ENCODE measurements at places on chromosomes 12 and 14.

- DNase-seq: no peak
Observed at GRCh38 chr14:103801459-103801858, 45.9 kb downstream of the PPP1R13B start.

DNA sequence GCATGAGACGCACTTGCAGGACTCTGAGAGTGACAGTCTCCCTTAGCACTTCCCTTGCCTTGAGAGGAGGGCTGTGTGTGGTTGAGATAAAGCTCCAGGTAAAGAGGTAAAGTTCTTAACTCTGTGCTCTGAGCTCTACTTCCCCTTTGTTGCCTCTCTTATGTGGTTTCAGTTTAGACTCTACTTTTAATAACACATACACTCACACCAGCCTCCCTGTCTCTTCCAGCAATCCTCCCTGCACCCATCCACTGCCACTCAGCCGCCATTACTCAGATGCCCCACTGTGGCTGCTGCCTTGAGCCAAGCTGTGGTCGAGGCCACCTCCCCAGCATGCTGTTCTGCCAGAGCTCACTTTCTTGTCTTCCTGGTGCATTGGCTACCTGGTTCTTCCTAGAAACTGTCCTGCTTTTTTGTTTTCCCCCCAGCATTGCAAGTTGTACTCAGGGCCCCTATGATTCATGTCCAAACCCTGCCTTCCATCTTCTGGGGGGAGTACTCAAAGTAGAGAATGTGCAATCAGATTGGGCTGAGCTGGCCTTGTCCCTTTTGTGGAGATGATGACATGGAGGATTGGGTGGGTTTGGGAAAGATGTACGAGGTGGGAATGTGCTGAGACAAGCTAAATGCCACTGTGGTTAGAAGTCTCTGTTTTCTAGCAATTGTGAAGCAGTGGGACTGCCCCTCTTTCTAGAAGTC lies 115.5 kb upstream of the PARP11 start:
- no peak for DNase-seq

GRCh38 chr14:61549425-61549824 lies 145.9 kb upstream of the HIF1A start:
- DNase-seq: peak; percentile 7

GRCh38 chr14:90815822-90816662 lies at the start of gene TTC7B:
TTC7B (minus strand) TSS chr14:90816430; CDS start chr14:90816295, 135 bp downstream.
- DNase-seq: no peak

DNA sequence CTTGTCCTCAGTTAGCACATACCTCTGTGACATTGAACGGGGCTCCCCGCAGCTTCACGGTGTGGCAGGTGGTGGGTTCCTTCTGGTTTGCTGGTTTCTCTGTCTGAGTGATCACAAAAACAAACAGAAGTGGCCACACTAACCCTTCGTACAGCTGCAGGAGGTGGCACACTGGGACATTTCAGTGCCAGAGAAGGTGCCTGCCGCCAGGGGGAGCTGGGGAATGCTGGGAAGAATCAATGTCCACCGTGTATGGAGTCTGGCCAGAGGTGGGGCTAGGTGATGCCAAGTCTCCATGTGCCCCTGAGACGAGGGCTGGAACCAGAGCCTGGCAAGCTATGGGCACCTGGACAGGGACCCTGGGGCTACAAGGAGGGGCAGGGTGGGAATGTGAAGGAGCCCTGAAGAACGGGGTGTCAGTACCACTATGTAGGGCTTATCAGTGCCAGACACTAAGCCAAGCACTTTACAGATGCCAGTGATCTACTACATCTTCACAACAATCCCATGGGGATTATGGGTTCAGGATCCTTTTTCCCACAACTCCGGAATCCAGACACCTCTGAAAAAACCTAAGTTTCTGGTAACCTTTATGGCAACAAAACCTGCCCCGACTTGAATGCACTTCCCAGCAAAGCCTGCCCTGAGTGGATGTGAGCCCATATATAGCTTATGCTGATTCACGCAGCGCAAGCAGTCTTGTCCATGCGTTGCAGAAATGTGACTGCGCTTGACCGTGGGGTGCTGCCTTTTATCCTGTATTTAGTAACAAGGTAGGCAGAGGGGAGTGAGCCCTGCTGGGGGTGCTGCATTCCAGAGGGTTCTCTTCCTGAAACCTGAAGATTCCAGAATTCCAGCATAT lies 10.8 kb downstream of the RBM19 start:
- DNase-seq: no peak

DNA sequence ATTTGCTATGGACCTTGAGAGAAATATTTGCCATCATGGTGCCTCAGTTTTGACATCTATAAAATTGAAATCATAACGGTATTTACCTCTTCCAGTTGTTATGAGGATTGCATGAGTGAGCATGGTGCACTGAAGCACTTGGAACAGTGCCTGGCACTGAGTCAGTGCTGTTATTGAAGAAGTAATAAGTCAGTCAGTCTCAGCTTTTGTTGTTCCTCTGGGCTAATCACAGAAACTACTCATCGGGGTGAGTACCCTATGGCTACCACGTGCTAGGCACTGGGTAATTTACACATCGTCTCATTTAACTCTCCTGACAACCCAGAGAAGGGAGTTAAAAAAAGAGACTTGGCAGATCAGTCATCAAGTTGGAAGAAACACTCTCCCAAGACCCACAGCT lies 159.5 kb upstream of the NRXN3 start:
- no peak for DNase-seq

DNA sequence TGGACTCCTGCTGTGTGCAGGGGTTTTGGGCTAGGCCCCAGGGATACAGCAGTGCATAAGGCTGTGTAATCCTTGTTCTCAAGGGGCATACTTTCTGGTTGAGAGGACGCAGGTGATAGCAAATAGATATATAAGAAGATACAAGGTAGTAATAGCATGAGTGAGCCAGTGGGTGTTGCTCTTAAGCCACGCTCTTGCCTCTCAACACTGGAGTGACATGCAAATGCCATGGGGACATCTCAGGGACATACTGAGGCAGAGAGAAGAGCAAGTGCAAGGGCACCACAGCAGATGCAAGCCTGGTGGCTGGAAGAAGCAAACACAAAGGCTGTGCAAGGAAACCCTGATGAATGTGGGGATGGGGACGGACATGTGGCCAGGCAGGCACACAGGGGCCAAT lies 223.3 kb downstream of the CHST11 start:
- DNase-seq: no peak

All from ascending aorta (tissue), 2 donors.